ENCODE measurements at places on chromosomes 16 and 17.

DNA sequence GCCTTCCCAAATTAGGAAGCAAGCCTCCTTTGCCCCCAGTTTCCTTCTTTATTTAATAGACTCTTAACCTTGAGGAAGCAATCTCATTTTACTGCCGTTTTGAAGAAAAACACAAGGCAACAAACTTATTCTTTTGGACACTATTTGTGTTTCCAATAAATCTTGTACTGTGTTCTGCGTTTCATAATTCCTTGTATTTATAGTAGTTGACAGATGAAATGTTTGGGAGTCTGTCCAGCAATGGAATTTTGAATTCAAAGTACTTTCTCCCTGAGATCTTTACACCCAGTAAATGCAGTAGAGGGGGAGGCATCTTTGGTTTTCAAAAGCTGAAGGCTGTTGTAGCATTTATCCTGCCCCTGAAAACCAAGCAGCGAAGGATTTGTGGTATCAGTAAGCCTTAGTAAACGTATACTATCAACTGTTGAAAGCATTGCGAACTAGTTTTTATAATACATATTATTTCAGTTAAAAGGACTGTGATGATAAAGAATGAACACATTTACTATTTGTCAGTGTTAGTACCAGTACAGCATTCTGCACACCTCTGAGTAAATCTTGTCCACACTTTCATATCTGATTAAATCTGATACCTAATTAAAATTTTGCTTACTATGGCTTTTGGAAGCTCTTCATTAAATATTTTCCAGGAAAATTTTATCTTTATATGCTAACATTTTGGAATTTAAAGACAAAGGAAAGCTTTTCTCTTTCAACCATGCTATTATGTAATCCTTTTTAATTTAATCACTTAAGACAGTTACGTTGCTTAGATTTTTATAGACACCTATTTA, 83.1 kb downstream of the TNRC6C start:
- no peak for DNase-seq

DNA sequence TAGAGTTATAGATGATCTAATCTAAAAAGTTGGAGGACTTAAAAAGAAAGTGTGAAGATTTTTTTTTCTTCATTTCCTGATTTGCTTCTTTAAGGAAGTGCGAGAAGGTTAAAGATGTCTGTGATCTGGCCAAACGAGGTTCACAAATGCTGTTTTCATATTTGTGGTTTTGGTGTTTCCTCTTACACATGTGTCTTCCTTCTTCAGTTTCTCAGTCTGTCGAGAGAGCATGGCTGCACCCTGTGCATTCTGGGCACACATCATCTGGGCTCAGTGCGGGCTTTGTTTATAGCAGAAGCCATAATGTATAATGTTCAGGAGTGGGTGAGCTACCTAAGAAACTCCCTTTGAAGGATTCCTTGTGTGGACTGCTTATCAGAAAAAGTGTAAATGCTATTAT, 260.4 kb upstream of the TBX2 start:
- DNase-seq = peak; percentile 31

- DNase-seq = no peak
Observed at GRCh38 chr17:28317966-28318758, 838 bp upstream of the TMEM97 start.

- DNase-seq = peak; percentile 86
Observed at GRCh38 chr16:88703486-88704309, 2.5 kb downstream of the RNF166 start.

GRCh38 chr17:73240561-73240960, 21.1 kb downstream of the CPSF4L start:
- no peak for DNase-seq

GRCh38 chr17:1959871-1960544, 65.1 kb downstream of the RTN4RL1 start:
- DNase-seq = no peak

GRCh38 chr17:6374271-6374691, 60.6 kb downstream of the AIPL1 start:
- DNase-seq = no peak

DNA sequence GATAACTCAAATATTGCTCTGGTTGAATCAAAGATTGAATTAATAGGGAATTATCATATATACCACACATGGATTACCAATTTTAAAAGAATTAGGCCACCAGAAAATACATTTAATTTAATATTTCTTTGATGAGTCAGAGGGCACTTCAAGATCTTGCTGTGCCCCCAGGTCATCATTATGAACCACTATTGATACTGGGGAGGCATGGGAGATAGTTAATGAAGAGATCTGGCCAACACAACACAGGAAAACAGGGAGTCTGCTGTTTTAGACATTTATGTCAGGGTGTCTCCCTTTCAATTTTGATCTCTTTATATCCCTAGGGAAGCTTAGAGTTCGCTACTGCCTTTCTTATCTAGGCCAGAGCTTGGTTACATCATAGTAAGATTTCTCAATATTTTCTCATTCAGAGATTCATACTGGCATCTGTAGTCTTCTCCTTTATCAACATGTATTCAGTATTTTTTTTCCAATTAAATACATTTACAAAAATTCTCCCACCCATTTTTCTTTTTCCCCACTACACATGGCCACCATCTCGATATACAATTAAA, 158.3 kb upstream of the ZFHX3 start:
- no peak for DNase-seq

DNA sequence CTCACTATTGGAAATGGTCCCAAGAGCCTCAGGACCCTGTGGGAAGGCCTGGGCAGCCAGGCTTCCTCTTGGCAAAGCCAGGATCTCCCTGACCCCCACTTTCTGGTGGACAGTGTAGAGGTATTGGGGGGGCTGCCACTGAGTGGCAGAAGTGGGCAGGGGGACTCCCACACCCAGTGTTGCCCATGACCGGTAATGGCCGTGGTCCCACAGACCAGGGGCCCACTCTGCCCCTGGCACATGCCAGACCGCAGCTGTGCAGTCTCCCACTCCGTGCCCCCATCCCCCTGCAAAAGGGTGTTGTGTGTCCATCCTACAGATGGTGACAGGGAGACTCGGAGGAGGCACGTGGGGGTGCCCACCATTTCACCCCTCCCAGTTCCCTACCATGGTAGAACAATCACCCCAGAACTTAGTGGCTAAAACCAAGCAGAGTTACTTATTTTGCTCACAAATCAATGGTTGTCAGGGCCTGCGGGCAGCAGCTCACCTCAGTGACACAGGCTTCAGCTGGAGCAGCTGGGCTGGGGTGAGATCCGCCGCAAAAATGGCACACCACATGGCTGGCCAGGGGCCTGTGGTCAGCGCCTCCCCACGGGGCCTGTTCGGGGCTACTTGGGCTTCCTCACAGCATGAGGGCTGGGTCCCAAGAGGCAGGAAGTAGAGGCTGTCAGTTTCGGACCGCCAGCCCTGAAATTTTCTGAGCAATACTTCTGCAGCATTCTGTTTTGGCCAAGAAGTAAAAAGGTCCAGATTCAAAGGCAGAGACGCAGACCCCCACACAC, 59.0 kb upstream of the ZNF469 start:
- DNase-seq = no peak

GRCh38 chr17:8821446-8822105, 22.4 kb upstream of the MFSD6L start:
- DNase-seq = no peak

GRCh38 chr16:86732621-86733295, 154.4 kb downstream of the FOXL1 start:
- no peak for DNase-seq

- DNase-seq = no peak
Observed at GRCh38 chr17:1186214-1186820, 6.5 kb upstream of the ABR start.

- DNase-seq = no peak
Observed at GRCh38 chr17:2068031-2068518, 13.2 kb downstream of the HIC1 start.

DNA sequence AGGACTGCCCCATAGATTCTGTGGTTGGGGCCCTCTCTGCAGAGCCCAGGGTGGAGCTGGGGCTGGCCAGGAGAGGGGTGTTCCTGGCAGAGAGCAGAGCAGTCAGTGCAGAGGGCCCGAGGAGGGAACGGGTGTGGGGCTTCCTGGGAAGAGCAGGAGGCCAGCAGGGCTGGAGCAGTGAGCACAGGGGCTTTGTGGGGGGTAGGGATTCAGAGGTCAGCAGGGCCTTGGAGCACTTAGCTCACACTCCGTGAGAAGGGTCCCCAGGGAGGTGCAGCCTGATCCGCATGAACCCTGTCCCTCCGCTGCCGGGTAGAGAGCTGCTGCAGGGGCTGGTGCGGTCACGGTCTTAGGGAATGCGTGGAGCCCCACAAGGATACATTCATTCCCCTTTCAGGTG, 113.0 kb upstream of the CIBAR2 start:
- DNase-seq = no peak

GRCh38 chr17:1170739-1171138, 9.0 kb downstream of the ABR start:
- DNase-seq = no peak

DNA sequence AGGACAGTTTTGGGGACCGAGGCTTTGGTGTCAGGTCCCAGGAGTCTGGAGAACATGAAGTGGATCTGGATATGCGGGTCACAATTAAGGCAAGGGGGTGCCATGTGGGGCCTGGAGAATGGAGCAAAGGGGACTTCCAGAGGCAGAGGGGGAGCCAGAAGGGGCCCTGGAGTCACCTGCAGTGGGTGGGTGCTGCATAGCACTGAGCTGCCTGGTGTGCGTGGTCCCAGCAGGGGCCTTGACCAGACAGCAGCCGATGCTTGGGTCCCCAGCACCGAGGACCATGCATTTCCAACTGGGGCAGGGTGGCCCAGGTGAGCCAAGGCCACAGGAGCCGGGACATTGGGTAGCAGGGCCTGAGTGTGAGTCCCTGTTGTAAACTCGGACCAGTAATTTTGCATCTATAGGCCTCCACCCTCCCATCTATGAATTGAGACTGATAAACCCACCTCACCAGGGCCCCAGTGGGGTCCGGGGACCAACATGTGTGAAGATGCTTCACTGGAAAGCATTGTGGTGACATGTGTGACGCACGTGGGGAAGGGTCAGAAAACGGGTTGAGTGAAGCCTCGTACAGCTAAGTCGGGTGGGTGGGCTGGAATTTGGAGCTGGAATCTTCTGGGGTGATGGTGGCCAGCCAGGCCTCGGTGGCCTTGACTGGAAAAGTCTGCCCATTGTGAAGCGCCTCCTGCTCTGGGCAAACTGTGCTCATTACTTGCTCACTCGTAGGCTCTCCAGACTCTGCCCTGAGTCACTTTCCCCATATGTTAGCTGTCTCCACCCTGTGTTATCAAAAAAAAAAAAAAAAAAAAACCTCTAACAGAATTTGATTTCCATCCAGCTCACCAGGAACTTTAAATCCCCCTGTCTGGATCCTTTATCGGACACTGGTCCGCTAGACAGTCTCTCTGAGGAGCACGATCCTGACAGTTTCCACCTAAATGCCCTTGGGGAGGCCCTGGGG, 90.5 kb upstream of the ZNF469 start:
- DNase-seq = no peak

- no peak for DNase-seq
Observed at GRCh38 chr16:7026639-7027038, 306.0 kb upstream of the RBFOX1 start.

DNA sequence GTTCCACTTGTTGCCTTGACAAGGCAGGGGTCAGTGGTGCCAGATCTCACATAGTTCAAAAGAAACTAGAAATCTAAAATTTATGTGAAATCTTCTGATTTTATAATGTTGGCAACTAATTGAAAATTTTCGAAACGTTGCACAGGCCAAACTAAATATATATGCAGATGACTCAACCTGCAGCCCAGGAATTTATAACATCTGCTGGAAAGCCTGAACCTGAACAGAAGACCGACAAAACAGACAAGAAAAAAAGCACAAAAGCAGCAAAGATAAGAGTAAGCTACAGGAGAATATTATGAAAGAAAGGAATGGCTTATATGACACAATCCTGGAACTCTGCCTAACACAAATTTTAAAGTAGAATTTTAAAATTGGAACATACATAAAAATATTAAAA, 207.6 kb downstream of the CEP112 start:
- DNase-seq = no peak

- DNase-seq = no peak
Observed at GRCh38 chr16:65154321-65154720, 32.5 kb upstream of the CDH11 start.

DNA sequence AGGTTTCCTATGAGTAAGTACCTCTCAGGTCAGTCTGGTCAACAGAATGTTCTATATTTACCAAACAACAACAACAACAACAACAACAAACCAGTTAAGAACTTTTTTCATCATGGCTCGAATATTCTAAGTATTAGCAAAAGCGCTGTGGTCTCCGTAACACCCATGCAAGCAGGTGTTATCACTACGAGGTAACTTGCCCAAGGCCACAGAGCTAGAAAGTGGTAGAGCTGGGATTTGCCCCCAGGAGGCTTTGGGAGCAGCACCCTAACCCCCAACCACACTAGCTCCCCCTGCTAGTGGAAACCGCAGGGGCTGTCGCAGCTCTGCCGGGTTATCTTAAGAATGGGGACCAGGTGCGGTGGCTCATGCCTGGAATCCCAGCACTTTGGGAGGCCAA, 23.9 kb upstream of the C16orf74 start:
- no peak for DNase-seq

DNA sequence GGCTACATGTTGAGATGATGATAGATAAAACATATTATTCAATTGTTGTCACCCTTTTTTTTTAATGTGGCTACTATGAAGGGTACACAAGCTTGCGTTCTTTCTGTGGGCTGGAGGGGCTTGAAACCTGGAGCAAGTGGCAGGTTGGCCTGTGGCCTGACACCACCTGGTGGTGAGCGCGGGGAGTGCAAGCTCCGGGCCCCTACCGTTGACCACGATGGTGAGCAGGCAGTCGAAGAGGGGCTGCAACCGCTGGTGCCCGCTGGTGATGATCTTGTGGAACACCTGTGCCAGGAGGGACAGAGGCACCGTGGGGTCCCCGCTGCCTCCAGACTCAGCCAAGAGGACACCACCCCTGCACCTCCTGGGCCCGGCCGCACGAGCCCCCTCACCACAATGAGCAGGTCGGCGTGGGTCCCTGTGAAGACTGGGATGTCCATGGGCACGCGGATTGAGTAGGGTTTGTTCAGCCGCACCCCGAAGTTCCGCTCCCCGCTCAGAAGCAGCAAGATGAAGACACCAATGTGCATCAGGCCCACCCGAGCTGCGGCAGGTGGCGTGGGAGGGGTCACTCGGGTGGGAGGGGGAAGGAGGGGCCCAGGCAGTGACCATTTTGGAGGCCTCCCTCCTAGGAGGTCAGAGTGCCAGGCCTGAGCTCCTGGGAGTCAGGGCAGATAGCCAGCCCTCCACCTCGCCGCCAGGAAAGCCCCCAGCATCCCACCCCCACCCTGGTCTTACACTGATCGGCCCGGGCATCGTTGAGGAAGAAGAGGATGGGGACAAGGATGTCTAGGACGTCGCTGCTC, 14.4 kb downstream of the HID1 start:
- peak; percentile 82 for DNase-seq

DNA sequence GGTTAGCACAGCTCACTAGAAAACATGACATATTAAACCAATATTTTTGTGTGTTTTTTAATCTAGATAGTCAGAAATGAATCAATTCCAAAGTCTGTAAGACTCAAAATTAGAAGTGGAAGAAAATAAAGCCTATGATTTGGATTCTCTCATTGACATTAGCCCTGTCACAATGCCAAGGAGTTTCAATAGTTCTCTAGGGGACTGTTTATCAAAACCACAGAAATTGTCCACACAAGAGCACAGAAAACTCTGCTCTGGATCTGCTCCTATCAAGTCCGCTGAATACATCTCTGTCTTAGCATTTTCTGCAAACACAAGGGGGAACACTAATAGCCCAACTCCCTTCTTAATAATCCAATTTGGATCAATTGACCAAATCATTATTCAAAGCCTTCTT, 152.0 kb downstream of the HS3ST3B1 start:
- no peak for DNase-seq

GRCh38 chr16:4947722-4948503, 10.2 kb upstream of the SEC14L5 start:
- no peak for DNase-seq

All from natural killer cell (primary cell).